SJSA1 (cell line): ENCODE measurements at places on chromosomes 1 and 21. TPM values are rescaled to one million over a fixed set of nuclear protein-coding genes. Genes with fewer than 3 reads are reported as not detected.

GRCh38 chr1:208807446-208808127 lies 563.4 kb upstream of the PLXNA2 start:
- no peak for DNase-seq

- no peak for DNase-seq
Observed at GRCh38 chr1:224881762-224882211, 47.7 kb upstream of the DNAH14 start.

DNA sequence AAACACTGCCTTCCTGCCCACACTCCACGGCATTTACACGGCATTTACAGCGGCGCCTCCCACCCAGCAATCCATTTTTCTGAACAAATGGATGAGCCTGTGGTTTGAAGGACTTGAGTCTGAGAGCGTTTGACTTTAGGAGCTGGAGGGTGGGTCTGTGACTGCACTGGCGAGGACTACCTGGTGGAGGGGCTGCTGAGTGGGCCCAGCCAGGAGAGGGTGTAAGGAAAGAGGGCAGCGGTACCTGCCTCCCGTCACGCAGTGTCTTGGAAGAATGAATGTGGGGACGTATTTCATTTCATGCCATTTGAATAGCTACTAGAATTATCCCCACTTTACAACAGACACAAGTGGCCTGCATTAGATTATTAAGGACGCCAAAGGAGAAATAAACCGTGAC lies 62.9 kb downstream of the B3GALT5 start:
- DNase-seq = no peak

- DNase-seq = no peak
Observed at GRCh38 chr1:21935393-21935804, 1.7 kb downstream of the HSPG2 start.

A3GALT2 gene
- total RNA-seq = not detected in 2 replicates

DNA sequence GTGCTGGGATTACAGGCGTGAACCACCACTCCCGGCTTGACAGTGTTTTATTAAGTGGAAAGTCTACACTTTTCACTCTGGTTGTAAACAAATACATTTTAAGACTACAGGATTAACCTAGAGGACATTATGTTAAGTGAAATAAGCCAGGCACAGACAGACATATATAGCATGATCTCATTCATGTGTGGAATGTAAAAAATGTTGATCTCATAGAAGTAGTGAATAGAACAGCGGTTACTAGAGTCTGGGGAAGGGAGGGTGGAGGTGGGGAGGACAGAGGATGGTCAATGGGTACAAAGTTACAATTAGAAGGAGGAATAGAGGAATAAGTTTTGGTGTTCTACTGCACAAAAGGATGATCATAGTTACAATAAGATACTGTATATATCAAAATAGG lies 16.9 kb downstream of the CTH start:
- DNase-seq = no peak
